ENCODE measurements at places on chromosomes 6 and 20.

DNA sequence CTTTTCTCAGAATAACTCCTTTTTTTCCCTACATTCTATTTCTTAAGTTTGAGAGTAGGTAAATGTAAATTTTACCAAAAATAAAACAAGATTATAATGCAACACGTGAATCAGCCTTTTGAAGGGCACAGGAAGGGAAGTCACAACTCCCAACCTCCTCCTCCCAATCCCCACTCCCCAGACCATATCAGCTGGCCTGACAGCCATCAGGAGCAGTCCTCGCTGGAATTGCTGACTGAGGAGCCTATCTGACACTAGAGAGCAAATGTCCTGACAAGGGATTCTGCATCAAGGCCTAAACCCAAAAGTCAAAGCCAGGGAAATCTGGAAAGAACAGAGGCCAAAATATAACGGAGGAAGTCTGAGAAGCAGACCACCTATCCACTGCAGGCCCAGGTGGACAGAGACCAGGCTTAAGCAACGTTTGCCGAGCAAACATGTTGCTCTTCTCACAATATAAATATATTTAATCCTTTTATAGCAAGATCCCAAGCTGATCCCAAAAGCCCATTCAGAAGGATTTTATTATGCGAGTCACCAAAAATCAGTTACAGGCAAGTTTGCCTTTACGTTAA lies 2.5 kb downstream of the RRAGD start:
- DNase-seq, result no peak

- DNase-seq, result peak; percentile 64
These were observed 35.2 kb upstream of the HLA-G start for GRCh38 chr6:29792123-29793035.

DNA sequence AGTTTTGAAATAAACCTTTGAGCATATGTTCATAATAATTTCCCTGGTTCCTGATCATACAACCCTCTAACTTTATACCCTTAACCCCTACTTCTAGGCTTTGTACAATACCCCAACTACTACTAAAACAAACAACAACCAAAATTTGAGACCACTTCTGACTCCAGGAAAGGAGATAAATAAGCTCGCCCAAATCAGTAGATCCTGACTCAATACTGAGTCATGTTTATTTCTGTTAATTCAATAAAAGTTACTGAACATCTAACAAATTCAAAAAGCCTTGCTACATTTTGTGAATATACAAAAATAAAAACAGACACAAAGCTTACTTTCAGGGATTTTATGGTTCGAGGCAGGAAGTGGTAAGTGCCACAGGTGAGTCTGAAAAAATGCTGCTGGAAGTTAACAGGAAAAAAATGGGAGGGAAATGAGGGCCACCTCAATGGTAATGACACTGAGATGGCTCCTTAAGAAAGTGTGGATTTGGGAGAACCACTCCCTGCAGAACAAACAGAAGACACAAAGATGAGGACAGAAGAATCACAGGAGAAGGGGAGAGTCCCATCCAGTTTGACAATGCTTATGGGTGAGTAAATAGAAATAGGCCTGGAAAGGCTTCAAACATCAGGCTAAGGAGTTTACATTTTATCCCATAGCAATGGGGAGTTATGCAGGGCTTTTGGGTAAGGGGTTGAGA lies 63.4 kb downstream of the DST start:
- no peak for DNase-seq

DNA sequence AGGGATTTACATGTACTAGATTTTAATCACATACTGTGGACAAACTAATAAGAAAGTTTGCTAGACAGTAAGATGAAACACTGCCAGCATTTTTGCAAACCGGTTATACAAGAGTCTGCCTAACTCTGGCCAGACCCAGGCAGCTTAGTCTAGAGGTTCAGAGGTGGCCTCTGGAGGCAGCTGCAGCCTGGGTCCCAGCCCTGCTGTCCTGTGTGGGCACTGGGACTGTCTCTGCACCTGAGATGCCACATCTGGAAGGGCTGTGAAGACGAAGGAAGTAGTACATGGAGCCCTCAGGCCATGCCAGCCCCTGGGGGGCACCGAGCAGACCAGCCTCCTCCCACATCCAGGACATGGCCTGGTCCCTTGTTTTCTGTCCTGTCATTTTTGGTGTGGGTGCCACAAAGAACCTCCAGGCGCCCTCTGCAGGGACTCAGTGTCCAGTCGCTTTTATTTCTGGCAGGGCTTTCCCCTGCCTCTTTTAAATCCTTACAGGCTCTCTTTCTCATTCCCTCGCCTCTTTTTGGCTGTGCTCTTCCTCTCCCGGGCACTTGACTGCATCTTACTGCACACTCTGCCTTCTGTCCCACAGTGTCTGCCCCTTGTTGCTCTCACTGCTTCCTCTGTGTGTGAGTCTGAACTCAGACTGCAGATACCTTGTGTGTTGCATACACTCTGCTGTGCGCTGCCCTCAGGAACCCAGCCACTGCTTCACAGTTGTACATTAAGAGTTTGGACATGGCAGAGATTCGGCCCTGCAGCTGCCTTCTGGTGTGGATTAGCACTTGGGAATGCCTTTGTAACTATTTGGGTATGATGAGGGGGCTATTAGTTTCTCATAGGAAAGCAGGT lies 216.7 kb downstream of the ZDHHC14 start:
- no peak for DNase-seq

DNA sequence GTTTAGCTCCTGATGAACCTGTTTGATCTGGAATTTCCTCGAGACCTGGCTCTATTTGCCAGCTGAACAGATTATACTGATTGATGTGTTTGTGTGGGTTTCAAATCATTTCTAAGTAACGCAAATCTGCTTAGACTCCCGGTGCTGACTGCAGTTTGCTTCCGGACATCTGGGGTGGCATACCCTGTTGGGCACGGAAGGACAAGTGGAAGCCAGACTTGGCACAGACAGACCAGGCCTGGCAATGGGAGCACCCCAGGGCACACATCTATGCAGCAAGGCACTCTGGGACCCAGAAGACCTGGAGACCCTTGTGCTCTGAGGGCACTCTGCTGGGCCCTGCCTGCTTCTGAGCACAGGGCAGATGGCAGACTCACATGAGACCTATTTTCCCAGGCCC lies 433.7 kb upstream of the CHD6 start:
- no peak for DNase-seq

- DNase-seq, result peak; percentile 34
These were observed 62.3 kb downstream of the KIAA0319 start for GRCh38 chr6:24583463-24584381.

GRCh38 chr20:63049561-63050221 lies 42.9 kb upstream of the BHLHE23 start:
- DNase-seq, result no peak

GRCh38 chr6:56843476-56844349 lies 111.2 kb upstream of the BEND6 start:
- DNase-seq, result peak; percentile 14

GRCh38 chr20:12175538-12175937 lies 257.8 kb downstream of the BTBD3 start:
- no peak for DNase-seq
